ENCODE measurements at places on chromosomes 3 and 15.

- DNase-seq = no peak
Measured at GRCh38 chr15:100434038-100434437, 92.3 kb upstream of the ADAMTS17 start.

DNA sequence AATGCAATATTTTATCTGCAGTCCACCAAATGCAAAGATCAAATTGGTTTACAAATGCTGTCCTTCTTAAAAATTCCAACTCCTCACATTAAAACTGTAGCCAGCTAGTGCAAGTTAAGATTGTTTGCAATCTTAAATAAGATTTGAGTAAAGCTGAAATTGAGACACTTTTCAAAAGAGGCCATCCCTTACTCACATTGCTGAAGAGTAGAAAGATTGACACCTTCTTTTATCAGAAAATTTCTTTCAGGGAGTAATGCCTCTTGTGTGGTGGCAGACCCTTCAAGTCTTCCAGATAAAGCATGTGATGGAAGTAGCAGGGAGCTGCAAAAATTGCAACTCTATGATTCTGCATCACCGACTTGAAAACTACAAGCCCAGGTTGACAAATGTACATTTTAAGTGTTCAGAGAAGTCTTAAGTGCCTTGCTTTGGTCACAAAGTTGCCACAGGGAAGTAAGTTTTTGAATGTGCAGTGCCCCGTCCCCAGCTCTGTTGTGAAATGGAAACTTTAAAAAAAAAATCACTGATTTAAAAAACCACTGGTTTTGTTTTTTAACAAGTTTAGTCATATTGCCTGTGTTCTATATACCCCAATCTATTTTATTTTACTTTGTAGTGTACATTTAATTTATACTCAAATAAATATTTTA, 12.6 kb downstream of the CD86 start:
- no peak for DNase-seq

- DNase-seq = no peak
Measured at GRCh38 chr3:196654735-196655090, 15.2 kb downstream of the NRROS start.

DNA sequence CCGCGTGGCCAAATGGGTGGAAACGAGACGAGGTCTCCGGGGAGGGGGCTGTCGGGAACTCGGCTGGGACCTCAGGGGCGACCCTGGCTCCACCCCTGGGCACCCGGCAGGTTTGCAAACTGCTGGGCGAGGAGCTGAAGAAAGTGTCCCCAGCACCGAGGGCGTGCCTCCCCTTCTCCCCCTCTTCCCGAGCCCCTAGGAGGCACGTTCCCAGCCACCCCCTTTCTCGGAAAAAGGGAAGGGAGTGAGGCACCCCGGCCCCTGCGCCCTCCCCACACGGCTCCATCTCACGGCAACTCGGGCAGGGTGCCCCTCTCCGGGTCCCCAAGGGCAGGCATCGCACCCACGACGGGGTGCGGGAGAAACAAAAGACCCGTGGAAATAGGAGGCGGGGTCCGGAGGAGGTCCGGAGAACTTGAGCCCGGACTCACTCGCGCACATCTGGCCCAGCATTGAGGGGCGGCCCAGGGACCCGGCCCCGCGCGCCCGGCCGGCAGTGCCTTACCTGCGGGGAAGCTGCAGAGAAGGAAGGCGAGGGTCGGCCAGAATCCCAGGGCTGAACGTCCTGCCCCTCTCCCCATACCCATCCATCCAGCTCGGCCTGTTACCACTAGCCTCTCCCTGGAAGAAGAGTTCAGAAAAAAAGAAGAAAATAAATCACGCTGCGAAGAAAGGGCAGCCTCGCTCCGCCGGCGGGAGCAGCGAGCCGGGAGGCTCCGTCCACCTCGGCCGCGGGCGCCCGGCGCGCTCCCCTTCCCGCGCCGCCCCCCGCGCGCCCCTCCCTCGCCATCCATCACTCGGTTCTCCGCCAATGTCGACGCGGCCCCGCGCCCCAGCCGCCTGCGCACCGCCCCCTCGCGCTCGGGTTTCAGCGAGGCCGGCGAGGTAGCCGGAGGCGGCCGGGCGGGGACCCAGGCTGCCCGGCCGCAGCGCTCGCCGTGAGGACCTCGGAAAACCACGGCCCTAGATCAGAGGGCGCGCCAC, 16.3 kb downstream of the RGMA start:
- DNase-seq = peak; percentile 19

GRCh38 chr3:120769436-120769835, 26.9 kb downstream of the GTF2E1 start:
- no peak for DNase-seq

DNA sequence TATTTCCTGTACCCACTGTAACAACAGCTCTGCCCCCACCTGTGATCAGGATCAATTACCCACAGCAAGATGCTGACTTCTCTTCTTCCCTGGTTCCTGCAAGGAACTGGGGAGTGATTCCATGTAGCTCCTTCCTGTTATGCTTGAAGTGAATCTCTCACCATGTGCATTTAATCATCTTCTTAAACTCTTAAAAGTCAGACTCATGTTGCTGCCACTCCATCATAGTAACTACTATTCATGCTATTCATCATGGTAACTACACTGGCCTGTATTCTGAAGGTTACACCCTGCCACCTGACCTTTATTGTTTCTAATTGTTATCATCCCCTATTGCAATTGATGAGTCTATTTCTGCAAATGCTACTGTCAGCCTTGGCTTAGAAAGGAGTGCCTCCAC, 89.5 kb downstream of the SUCNR1 start:
- DNase-seq = no peak

GRCh38 chr3:112360561-112360960, 27.6 kb downstream of the CD200 start:
- DNase-seq = no peak

- DNase-seq = no peak
Measured at GRCh38 chr3:55782807-55783206, 295.7 kb upstream of the WNT5A start.

GRCh38 chr15:80638553-80639167, 56.5 kb upstream of the ABHD17C start:
- no peak for DNase-seq

- no peak for DNase-seq
Measured at GRCh38 chr3:110419601-110420000, 652.0 kb upstream of the NECTIN3 start.

DNA sequence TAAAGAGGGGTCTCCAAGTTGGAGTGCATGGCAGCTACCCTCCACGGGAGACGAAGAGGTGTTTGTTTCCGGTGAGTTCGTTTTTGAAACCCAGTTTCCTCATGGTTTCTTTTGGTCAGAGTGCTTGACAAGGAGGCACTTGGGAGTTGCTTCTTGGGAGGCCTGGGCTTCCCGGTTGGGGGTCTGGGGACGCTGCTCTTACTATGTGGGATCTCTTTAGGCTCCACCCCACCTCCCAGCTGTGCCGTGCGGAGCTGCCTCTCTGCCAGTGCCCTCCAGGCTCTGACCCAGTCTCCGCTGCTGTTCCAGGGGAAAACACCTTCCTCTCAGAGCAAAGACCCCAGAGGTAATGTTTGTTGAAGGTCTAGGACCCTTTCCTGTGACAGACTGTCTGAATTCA, 29.6 kb downstream of the KIF7 start:
- no peak for DNase-seq

- DNase-seq = no peak
Measured at GRCh38 chr3:57128826-57129667, 36.1 kb downstream of the IL17RD start.

DNA sequence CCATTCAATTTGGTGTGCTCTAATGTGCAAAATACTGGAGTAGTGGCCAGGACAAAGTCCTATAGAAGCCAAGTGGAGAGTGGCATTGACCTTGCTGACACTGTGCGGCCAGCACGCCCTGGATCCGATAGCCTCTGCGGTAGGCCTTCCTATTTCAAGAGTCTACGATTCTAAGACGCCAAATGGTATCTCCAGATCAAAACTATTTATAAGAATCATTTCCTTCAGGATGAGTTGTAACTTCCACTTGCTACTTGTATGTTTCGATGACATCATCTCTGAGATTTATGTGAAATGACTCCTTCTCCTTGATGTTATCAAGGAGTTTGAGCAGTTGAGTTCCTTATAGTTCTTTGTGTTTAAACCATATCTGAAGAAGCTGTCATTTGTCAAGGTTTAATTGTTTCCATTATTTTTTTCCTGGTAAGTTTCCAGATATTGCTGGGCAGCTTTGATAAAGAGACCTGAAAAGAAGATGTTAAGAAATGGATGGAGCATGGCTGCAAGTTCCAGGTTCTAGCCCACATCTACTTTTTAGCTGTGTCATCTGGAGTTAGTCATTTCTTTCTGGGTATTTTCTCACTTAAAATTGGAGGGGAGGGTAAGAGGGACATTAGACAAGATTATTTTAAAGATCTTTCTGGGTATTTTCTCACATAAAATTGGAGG, 71.8 kb downstream of the TMEM44 start:
- DNase-seq = no peak

DNA sequence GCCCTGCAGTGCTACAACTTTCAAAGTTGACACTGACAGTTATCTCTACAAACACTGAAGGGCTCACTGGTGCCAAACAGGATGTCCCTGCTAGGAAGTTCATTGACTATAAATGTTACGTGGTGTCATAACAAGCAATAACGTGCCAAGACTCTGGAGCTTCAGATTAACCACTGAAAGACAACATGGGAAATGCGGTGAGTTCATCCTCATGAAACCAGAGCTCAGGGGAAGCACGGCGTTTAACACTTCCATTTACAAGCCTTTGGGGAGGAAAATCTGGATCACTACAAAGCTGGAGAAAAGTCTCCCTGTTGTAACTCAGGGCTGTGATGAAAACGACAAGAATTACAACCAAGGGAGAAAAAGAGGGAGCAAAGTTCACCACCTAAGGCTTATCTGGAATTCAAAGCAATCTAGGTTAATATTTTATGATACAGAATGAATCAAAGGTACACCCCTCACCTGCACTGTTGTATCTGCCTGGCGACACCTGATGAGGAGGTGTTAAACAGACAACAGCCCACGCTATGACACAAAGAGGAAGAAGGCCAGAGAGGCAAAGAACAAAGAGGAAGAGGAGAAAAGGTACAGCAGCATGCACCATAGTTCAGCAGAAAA, 27.0 kb downstream of the SHQ1 start:
- no peak for DNase-seq

DNA sequence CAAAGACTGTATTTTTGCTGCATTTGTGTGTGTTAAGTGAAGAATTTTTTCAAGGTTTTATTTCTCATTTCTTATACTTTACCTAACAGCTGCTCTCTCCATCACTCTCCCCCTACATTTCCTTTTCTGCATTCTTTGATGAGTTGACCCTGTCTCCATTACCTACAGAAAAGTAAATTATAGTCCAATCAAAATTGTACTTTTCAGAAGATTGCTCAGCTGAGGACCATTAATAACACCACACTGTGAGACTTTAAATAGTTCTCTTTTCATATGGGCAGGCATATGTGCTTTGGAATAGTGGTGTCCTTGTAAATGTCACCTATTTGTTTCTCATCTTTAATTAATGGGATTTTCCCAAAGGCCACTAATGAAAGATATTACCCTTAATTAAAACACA, 234.7 kb upstream of the GPR149 start:
- no peak for DNase-seq

DNA sequence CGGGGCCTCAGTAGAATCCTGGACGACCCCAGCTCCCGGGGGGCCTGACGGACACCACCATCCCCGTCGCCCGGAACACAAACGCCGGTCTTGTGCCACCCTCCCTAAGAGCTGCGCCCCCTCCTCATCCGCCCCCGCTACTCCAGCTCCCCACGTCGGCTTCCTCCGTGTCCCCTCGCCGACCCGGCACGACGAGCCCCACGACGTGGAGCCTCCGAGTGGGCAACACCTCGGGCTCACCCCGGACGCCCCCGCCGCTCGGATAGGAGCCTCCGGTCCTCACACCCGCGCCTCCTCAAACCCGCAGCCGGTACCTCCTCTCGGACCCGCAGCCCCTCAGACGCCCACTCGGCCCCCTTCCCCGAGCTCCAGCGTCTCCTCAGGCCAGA, 525 bp downstream of the NPTN start:
- DNase-seq = no peak

- no peak for DNase-seq
Measured at GRCh38 chr15:100714034-100714748, 111.8 kb downstream of the ASB7 start.

- no peak for DNase-seq
Measured at GRCh38 chr15:29433050-29433318, 163.4 kb upstream of the NSMCE3 start.

GRCh38 chr15:98561169-98561941, 87.0 kb upstream of the IGF1R start:
- no peak for DNase-seq

DNA sequence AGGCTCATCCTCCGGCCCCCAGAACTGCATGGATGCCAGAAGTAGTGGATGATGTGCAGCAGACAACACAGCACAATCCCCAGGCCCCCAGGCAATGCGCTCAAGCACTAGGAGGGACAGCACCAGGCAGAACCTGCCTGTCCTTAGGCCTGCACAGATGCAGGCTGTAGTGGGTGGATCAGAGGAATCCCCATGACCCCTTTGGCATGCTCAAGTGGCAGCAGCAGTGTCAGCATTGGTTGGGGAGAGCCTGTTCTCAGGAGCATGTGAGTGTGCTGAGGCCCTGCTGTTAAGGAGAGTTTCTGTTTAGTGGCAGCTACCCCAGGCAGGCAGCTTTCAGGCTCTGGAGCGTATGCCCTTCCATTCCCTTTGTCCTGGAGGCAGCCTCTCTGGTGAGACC, 25.1 kb upstream of the CD200R1L start:
- DNase-seq = no peak

DNA sequence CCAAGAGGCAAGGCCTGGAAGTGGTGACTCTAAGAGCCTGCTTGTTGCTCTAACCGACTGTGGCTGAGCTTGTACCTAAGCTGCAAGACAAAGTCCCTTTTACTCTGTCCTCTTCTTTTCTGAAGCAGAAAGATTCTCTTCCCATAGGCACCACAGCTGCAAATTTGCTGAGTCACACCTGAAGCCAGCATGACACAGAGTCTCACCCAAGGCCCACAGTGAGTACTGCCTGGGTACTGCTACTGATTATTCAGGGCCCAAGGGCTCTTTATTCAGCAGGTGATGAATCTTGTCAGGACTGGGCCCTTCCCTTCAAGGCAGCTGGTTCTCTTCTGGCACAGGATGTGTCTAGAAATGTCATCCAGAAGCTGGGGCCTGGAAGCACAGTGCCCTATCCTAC, 18.9 kb upstream of the TIGIT start:
- DNase-seq = no peak

DNA sequence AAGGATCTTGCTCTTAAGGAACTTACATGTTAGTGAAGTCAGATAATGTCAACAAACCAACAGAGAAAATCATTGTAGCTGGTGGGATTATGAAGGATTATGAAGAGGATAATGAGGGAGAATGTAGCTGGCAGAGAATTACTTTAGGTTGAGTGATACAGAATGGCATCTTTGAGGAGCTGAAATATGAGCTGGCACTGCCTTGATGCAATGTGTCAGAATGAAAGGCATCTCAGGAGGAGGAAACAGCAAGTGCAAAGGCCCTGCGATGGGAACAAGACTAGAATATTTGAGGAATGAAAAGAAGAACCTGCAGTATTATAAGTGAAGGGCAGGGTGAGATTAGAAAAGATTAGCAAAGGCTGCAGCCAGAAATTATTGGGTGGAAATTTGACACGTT, 237.2 kb upstream of the ADAMTS9 start:
- DNase-seq = no peak

DNA sequence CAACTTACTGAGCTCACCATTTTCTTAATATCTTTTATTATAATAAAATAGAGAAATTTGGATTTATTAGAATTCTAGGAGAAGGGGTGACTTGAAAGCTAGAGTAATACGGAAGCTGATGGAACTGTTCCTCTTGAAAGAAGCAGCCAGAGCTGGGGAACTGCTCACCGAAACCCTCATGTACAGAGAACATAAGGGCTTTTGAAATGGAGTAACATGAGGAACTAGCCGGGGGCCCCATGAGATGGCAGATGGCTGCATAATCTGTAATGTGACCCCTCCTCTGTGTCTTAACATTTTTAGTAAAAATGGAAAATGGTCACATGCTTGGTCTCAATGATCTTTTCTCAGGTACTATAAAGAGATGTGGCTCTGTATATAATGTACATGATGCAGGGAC, 15.7 kb upstream of the DYNC1LI1 start:
- DNase-seq = no peak
